Occipital lobe (tissue), 3 donors: ENCODE measurements at places on chromosomes 16 and 17. TPM values are rescaled to one million over a fixed set of nuclear protein-coding genes. Genes with fewer than 3 reads are reported as not detected.

The NPIPA3 gene
- total RNA-seq = 0.94 TPM

The SLC52A1 gene
- total RNA-seq = not detected

The TRIM72 gene
- total RNA-seq = 2.3 TPM

The TP53TG3C gene
- not detected for total RNA-seq

The TMIGD1 gene
- total RNA-seq = not detected

The YPEL2 gene
- total RNA-seq = 8.9 TPM

The C17orf67 gene
- 1.9 TPM for total RNA-seq

The RNF222 gene
- not detected for total RNA-seq

The PSMD12 gene
- 53.5 TPM for total RNA-seq

The OR1F1 gene
- 0.78 TPM for total RNA-seq

The MT1M gene
- 1.4 TPM for total RNA-seq
